HS-27A (cell line): ENCODE measurements at places on chromosomes 13 and 19.

- DNase-seq: no peak
Observed at GRCh38 chr19:13652810-13653590, 111.3 kb upstream of the MRI1 start.

DNA sequence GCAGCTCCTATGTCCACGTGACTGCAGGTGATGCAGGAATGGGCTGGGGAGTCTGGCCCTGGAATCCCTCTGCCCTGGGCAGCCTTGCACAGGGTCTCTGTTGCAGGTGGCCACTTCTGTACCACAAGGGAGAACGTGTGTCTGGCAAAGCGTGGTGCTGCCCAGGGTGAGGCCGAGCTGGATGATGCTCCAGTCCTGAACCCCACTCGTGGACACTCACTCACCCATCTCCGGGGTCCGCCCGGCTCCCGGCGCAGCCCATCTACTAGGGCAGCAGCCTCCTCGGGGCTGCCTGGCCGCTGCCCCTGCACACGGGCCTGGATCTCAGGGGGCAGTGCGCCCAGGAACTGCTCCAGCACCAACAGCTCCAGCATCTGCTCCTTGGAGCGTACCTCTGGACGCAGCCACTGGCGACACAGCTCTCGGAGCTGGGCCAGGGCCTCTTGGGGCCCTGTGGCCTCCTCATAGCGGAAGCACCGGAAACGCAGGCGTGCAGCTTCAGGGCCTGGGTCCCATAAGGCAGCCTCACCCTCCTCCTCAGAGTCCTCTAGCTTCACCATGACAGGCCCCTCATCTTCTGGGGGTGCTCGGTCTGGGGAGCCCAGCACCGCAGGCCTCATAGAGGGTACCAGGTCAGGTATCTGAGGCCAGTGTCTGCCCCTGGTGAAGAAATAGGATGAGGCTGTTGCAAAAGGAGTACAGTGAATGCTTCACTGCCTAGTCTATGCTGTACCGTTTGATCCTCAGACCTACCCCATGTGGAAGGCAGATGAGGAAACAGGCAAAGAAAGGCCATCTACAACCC, 2.2 kb downstream of the MZF1 start:
- no peak for DNase-seq

DNA sequence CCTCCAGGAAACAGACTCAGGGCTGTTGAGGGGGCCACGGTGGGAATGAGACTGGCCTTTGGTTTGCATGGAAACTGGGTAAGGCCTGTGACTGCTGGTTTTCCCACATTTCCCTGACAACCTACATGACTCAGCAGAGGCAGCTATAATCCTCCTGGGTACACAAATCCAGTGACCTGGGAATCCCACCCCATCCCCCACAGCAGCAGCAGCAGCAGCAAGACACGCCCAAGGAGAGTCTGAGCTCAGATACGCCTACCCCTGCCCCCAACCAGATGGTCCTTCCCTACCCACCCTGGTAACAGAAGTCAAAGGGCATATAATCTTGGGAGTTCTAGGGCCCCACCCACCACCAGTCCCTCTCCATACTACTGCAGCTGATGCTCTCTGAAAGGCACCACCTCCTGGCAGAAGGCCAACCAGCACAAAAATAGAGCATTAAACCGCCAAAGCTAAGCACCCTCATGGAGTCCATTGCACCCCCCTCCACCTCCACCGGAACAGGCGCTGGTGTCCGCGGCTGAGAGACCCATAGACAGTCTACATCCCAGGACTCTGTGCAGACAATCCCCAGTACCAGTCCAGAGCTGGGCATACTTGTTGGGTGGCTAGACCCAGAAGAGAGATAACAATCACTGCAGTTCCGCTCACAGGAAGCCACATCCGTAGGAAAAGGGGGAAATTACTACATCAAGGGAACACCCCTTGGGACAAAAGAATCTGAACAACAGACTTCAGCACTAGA, 237.2 kb upstream of the SPRY2 start:
- DNase-seq: no peak

GRCh38 chr13:44667943-44668342, 91.8 kb upstream of the TSC22D1 start:
- DNase-seq: no peak

DNA sequence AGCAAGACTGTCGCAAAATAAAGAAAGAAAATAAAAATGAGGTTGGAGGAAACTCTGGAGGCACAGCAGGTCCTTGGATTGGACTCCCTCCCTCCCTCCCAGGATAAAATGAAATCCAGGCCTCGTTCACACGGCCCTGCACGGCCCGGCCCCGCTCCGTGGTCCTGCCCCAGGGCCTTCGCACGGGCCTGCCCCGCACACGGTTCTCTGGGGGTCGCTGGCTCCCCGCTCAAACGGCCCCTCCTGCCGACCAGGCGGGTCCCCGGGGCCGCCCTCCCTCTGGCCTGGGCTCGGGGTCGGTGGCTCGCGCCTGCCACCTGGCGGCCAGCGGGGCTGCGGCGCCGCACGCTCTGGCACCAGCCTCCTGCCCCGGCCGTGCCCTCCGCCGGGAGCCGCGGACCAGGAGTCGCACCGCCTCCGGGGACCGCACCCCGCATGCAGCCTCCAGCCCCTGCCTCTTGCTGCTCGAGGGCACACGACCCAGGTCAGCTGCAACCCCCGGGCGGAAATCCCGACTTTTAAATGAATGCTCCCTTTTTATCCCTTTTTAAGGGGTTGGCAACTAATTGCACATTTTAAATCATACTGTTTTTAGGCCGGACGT, 1.5 kb upstream of the WDR18 start:
- no peak for DNase-seq

- no peak for DNase-seq
Observed at GRCh38 chr19:5978606-5979552, 939 bp upstream of the RANBP3 start.

DNA sequence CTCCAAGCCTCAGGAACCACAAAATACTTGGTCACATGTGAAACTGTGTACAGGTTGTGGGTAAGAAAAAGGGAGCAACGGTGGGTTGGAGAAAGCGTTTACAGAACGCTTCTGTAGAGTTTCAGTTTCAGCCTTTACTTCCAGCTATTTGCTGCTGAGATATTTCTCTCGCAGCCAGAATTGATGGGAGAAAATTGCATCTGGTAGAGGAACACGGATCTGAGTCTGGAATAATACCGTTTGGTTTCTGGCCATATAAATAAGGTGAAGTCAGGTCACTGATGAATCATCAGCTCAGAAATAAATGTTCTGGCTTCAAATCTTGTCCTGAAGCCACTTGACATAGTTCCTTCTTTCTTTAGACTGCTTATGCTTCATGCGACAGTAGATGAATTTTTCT, 20.3 kb upstream of the RFC3 start:
- no peak for DNase-seq

- DNase-seq: peak; percentile 4
Observed at GRCh38 chr13:80979035-80979641, 638.2 kb upstream of the SPRY2 start.

- no peak for DNase-seq
Observed at GRCh38 chr13:22594041-22594440, 586.7 kb upstream of the SGCG start.

GRCh38 chr13:94232161-94232950, 247.1 kb downstream of the DCT start:
- DNase-seq: no peak

GRCh38 chr13:95112883-95113282, 188.4 kb downstream of the ABCC4 start:
- no peak for DNase-seq

DNA sequence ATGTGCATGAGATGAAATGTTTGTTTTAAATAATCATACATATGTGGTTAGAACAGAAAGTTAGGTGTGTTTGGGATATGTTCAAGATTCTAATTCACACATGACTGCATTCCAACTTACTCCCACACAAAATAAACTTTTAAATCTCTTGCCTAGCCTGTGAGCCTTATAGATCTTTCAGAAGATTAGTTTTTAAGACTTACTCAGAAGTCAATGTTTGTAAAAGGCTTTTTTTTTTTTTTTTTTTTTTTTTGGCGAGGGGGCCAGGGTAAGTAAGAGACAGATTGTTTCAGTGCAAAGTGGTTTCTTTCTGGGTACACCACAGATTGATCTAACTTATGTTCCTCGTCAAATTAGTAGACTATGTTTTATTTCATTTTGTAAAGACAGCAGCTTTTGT, 39.1 kb downstream of the GPR180 start:
- no peak for DNase-seq

- no peak for DNase-seq
Observed at GRCh38 chr13:44498969-44499368, 77.2 kb downstream of the TSC22D1 start.

DNA sequence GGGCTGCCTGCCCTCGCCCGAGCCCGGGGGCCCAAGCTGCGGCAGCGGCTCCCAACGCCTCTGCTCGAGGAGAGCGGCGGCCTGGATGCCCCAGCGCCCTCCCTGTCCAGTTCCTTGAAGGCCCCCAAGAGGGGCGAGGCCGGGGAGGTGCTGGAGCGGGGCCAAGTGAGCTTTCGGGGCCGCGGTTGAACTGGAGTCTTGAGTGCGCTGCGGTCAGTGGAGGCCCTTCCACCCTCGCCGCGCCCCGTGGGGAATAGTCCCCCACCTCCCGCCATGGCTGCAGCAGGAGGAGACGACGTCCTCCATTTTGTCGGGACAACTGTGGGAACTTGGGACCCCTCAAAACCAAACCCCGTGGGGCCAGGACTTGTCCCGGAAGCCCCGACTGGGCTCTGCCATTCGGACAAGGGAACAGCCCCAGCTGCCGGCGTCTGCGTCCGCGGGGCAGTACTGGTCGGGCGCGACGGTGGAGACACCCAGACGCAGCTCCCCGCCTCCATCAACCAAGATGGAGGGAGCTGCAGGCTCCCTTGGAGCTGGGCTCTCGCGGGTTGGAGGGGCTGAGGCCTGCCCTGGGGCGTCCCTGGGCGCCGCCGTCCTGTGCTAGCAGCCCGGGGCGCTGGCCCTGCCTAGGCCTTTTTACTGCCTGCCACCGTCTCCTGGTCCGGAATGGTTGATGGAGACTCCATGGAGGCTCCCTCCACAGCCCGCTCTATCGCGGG, 736 bp upstream of the ZMYM5 start:
- DNase-seq: no peak

GRCh38 chr19:38267761-38268483, 3.5 kb downstream of the SPINT2 start:
- no peak for DNase-seq

GRCh38 chr19:29724102-29724641, 9.1 kb upstream of the C19orf12 start:
- DNase-seq: no peak

GRCh38 chr13:51815848-51816247, 11.9 kb upstream of the DHRS12 start:
- DNase-seq: no peak

DNA sequence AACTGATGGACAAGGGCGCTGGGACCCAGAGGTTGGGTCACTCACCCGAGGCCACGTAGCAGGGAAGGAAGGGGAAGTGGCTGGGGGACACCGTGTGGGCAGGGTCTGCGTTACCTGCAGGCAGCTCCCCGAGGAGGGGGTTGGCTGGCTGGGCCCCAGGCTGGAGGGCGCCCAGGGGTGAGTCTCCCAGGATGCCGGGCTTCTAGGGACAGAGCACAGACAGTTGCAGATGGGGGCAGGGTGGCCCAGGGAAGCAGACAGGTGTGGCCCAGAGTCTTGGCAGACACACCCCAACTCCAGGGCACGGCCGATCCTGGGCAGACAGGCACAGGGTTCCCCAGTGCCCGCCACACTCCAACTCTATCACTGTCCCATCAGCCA, 5.6 kb upstream of the FDX2 start:
- no peak for DNase-seq

DNA sequence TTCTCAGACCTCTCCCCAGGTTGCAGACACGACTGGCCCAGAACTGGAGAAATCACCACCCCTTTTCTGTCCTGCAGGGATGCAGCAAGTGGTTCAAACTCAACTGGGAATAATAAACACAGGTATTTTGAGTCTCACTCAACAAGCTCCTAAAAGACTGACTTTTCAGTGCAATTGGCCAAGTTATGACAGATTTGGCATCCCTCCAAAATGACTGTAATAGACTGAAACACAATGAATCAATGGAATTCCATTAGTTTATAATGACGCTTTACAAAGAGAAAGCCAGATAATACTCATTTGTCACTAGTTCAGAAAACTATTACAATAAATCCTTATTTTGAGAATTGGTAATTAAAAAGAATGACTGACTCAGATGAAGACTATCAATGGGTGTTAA, 38.1 kb downstream of the MIPEP start:
- no peak for DNase-seq

GRCh38 chr13:106570299-106570852, 2.4 kb upstream of the ARGLU1 start:
- no peak for DNase-seq

DNA sequence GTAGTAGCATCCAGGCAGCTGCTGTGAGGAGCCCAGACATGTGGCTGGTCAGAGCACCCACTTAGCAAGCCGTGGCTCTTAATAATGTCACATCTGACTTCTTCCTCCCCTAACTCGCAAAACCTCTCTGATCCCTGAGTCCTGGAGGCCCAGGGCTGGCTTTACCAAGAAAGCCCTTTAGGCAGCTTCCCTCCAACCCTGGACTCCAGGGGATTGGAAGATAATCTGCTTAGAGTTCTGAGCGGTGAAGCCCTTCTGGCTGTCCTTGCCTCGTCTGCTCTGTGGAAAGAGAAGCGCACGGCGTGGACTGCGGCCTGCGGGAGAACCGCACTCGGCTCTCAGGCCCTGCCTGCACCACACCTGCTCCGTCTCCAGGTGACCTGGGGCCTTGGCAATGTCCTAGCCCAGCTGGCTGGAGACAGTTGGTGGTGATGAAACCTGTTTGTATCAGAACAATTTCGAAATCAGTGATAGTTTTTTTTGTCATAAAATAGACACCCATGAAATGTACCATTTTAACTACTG, 64.5 kb upstream of the MCF2L start:
- no peak for DNase-seq

DNA sequence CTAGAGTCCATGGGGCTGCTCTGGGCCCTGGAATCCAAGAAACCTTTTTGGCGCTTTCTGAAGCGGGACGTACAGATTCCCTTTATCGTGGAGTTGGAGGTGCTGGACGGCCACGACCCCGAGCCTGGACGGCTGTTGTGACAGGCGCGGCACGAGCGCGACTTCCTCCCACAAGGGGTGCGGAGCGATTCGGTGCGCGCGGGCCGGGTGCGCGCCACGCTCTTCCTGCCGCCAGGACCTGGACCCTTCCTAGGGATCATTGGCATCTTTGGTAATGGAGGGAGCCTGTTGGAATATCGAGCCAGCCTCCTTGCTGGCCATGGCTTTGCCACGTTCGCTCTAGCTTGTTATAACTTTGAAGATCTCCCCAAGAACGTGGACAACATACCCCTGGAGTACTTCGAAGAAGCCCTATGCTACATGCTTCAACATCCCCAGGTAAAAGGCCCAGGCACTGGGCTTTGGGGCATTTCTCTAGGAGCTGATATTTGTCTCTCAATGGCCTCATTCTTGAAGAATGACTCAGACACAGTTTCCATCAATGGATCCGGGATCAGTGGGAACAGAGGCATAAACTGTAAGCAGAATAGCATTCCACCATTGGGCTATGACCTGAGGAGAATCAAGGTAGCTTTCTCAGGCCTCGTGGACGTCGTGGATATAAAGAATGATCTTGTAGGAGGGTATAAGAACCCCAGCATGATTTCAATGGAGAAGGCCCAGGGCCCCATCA, 3.5 kb upstream of the ZFP82 start:
- no peak for DNase-seq

GRCh38 chr13:100280681-100281080, 191.8 kb downstream of the PCCA start:
- no peak for DNase-seq
